Thoracic aorta (tissue), 2 donors: ENCODE measurements at places on chromosomes 2 and 18. TPM values are rescaled to one million over a fixed set of nuclear protein-coding genes. Genes with fewer than 3 reads are reported as not detected.

GEN1 gene
- 3.7 TPM for total RNA-seq

OTOF gene
- total RNA-seq, result not detected

DSC2 gene
- 4.3 TPM for total RNA-seq

HRH4 gene
- total RNA-seq, result not detected

LYPD6B gene
- total RNA-seq, result not detected

ERFE gene
- 1.3 TPM for total RNA-seq

PRPF40A gene
- 62.0 TPM for total RNA-seq

C2orf81 gene
- total RNA-seq, result 1.7 TPM

TUBA3E gene
- total RNA-seq, result not detected

MERTK gene
- 47.1 TPM for total RNA-seq

GAL3ST2 gene
- 0.49 TPM for total RNA-seq

IL1F10 gene
- not detected for total RNA-seq

UPP2 gene
- total RNA-seq, result not detected

PSD4 gene
- 13.1 TPM for total RNA-seq

AGXT gene
- not detected for total RNA-seq

ORMDL1 gene
- total RNA-seq, result 95.0 TPM
